Activated T-cell treated with anti-CD3 and anti-CD28 coated beads, Interleukin-2, amount 50 U/mL, for 4 hours (primary cell): ENCODE measurements at places on chromosomes 12 and 14. TPM values are rescaled to one million over a fixed set of nuclear protein-coding genes. Genes with fewer than 3 reads are reported as not detected.

GMPR2 gene
- total RNA-seq, result 29.7 TPM

KRT75 gene
- not detected for total RNA-seq

DNA sequence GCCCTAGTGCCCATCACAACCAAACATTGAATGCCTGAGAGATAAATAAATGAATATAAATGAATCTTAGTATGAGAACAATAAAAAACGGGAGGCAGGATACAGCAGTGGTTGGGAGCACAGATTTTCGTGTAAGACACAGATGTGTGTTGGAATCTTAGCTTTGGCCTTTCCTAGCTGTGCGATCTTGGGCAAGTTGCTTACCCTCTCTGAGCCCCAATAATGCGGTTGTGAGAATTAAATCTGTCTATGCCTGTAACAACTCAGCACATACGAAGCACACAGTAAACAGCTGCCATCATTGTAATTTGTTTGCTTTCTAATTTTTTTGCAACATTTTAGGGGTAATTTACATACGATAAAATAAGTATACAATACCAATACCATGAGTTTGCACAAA is 89.8 kb downstream of the SRRM4 start:
- no peak for DNase-seq

DNA sequence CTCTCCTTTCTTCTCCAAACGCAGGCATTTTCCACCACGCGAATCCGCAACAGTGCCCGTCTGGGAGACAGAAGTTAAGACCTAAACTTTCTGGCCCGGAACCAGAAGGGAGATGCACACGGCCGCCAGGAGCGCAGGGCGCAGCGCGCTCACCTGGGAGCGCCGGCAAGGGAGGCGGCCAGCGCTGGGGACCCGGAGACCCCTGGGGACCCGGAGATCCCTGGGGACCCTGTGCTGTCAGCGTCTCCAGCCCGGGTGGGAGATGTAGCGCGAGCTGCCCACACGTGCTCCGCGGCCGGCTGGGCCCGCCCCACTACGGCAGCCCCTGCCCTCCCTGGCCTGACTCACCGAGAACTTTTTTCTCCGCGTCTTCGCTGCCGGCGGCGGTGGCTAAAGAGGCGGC is 620 bp downstream of the YBX3 start:
- DNase-seq, result peak; percentile 47

DNA sequence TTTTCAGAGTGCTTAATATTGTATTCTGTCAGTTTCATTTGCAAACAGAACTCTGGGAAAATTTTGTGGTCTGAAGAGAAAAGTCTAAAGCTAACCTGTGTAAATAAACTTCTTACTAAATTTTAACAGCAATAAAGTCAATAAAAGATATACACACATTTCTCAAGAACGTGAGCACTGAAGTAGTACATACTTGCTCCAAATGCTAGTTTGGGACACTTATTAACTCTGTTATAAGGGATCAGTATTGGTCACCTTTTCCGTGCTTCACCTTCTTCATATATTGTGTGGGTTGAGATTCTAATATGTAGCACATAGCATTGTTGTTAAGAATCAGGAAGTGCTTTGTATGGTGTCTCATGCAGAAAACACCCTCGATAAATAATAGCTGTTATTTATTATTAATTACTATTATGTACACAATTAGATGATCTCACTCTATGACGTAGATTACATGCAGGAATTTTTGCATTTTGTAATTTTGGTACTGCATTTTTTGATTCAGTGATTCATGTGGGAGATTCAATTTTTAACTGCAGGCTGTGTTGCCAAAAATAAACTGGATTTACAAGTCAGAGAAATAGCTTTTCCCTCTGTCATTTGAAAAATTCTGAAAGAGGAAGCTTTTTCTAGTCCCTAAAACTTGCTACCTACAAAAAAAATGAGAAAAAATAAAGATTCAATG is 300.9 kb downstream of the ACSS3 start:
- DNase-seq, result no peak

DNA sequence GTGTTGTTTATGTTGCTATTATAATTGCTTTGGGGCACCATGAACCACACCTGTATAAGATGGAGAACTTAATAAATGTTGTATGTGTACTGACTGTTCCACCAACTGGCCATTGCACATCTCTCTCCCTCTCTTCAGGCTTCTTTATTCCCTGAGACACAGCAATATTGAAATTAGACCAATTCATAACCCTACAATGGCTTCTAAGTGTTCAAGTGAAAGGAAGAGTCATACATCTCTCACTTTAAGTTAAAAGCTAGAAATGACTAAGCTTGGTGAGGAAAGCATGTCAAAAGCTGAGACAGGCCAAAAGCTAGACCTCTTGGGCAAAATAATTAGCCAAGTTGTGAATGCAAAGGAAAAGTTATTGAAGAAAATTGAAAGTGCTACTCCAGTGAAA is 373.3 kb downstream of the RGS6 start:
- no peak for DNase-seq

GRCh38 chr14:87312169-87312893 is 680.7 kb downstream of the GALC start:
- DNase-seq, result no peak

EML5 gene
- total RNA-seq, result 4.0 TPM

DNA sequence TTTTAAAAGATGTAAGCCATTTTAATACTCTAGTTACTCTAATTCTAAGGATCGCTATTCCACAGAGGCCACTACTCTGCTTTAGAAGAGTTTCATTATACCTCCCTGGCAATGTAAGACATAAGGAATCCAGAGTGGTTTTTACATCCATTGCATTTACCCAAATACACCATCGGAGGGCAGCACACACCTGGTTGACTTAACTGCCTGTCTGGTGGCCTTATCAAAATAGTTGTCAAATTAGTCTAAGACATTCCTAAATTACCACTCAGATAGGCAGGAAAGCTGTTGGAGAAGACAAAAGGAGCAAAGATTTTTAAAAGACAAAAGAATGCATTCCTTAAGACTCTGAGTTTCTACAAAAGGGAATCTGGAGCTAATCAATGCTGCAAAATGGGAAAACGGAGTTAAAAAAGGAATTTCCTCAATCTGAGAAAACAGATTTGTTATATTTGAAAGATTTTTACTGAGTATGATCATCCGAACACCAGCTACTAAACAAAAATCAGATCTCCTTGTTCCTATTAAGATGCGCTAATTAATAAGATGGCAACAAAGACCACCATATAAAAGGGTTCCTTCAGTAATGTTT is 33.8 kb upstream of the FGD4 start:
- peak; percentile 5 for DNase-seq

CNTN1 gene
- not detected for total RNA-seq

FBXO34 gene
- 12.9 TPM for total RNA-seq

OR4E2 gene
- not detected for total RNA-seq

OR6C2 gene
- total RNA-seq, result not detected

DNA sequence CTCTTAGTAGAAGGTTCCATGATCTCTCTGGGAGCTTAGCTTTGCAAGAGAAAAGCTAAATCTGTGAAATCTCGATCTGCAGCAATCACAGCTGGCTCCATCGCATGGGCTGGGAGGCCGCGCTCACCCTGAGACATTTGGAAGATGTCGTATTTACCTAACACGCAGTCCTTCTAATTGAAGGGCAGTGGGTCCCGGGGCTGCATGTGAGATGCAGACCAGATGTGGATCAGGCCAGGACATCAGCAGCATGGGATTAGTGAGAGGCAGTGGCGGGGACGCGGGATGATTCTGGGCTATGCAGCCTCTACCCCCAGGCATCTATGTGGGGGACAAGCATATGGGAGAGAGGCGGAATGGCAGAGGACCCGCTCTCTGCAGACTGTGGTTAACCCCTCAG is 312.4 kb upstream of the RTL1 start:
- no peak for DNase-seq

IAPP gene
- not detected for total RNA-seq

DNA sequence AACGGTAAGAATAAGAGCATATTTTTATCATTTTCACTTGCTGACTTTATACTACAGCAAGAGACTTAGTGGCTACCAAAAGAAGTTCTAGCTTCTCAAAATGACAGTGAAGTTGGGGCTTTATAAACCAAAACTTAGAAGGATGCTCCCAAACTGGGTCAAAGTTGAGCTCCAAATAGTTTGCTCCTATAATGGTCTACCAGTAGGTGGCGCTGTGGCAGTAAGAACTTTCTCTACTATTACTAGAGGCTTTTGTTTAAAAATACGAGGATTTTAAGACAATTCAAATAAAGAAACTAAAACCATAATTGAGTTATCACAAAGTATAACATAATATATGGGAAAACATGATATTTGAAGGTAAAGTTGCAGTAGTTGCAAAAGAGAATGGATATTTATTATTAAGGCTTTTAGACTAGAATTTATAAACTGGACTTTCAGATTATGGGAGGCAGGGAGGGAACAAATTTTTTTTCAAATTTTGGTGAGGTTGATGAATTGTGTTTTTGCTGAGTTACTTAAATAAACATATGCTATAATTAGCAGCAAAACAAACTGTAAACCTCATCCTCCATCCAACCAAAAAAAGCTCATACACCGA is 75.0 kb downstream of the TGFB3 start:
- DNase-seq, result peak; percentile 66

DNA sequence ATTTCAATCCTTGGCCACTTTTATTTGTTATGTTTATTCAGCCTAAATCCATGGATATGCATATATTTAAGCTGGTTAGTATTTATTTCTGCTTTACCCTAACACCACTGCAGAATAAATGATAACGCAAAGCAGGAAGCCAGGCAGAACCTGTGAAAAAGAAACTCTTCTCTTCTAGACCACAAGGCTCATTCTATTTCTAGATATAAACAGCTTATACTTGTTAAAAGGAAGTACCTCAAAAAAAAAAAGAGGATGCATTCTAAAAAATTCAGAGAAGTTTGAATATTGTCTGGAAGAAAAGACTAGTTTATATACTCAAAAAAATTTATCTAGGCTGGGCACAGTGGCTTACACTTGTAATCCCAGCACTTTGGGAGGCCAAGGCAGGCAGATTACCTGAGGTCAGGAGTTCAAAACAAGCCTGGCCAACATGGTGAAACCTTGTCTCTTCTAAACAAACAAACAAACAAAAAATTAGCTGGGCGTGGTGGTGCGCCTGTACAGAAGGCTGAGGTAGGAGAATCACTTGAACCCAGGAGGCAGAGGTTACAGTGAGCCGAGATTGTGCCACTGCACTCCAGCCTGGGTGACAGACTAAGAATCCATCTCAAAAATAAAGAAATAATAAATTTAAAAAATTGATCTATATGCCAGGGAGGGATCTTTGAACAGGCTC is 55.8 kb downstream of the GALNT4 start:
- DNase-seq, result no peak

HSPB8 gene
- not detected for total RNA-seq

CD27 gene
- total RNA-seq, result 89.8 TPM

DNA sequence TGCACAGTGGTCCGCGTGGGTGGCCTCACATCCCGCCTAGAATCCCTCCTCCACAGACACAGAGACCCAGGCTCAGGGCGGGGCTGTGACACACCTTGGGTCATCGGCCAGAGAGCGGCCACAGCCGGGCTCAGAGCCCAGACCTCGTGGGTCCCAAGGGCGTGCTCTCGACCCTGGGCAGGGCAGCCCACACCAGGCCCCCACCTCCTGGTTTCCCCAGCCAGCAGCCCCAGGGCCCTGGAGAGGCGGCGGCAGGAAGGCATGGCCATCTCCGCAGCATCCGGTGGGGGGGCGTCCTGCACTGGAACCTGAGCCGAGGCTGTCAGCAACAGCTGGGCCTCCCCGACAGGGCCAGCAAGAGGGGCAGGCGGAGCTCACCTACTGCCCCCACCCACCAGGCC is 15.2 kb downstream of the JAG2 start:
- no peak for DNase-seq

KCNH3 gene
- 1.6 TPM for total RNA-seq

DNA sequence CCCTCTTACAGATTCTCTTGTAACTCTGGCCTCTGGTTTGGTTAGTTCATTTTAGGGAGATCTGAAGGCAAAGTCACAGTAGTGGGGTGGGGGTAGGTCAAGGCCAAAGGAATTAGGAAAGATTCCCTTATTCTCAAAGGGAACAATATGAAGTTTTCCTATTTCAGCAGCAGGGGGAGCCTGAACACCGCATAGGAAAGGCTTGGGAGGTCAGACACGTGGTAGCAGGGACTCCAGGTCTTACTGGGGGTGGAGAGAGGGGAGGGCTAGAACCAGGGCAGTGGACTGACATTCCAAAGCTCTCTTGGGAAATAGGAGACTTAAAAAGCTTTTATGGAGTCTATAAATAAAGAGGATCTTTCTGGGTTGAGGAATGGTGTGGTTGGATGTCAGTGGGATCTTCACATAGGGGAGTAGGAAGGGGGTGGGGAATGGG is 1.3 kb downstream of the ZC3H10 start:
- peak; percentile 55 for DNase-seq

ETFBKMT gene
- total RNA-seq, result 0.21 TPM

GRCh38 chr12:11723993-11724392 is 74.5 kb downstream of the ETV6 start:
- DNase-seq, result no peak

DNA sequence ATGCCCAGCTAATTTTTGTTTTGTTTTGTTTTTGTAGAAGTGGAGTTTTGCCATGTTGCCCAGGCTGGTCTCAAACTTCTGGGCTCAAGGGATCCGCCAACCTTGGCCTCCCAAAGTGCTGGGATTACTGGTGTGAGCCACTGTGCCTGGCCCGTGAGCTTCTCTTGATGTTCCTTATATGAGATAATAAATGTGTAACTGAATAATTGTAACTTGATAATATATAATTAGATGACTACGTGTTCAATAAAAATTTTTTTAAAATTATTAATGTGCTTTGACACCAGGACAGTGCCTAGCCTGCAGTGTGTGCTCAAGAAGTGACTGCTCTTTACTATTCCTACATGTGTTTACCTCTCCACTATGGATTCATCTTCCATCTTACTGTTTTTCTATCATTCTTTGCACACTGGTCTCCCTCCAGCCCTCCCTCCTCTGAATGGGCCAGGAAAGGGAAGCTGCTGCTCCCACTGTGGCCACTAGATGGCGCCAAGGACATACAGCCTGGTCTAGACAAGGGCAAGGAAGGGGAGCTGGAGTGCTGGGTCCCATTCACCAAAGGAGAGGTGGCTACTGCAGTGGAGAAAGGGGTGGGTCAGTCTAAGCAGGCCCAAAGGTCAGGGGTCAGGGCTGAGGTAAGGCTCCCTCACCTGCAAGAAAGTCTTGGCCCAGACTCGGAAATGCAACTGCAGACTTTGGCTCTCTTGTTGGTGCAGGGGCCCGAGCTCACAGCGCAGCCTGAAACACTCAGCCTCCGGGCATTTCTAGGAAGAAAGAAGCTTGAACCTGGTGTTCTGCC is 14.7 kb upstream of the ZNF385A start:
- peak; percentile 88 for DNase-seq

- DNase-seq, result no peak
These were observed 18.6 kb upstream of the CHST11 start for GRCh38 chr12:104438134-104438533.

DNA sequence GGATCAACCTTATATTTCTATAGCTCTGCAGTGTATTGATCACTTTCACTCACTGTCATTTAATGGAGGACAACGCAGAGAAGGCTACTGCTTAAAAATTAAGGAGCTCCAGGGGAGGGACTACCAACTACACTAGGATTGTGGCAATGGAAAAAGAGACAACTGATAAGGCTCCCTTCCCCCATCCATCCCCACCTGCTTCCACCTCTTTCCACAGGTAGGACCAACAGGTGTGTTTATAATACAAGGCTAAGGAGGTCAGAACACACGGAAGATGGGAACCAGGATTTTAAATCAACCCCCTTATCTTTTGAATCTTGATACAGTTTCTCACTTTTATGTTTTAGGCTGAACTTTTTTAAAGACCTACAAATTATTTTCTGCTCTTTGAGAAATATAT is 90.8 kb downstream of the STAB2 start:
- DNase-seq, result no peak
